Right ventricle myocardium inferior (tissue), 1 donor: ENCODE measurements at places on chromosomes 2 and 18.

- no peak for DNase-seq
Measured at GRCh38 chr2:61855318-61855613, 1.4 kb upstream of the FAM161A start.

DNA sequence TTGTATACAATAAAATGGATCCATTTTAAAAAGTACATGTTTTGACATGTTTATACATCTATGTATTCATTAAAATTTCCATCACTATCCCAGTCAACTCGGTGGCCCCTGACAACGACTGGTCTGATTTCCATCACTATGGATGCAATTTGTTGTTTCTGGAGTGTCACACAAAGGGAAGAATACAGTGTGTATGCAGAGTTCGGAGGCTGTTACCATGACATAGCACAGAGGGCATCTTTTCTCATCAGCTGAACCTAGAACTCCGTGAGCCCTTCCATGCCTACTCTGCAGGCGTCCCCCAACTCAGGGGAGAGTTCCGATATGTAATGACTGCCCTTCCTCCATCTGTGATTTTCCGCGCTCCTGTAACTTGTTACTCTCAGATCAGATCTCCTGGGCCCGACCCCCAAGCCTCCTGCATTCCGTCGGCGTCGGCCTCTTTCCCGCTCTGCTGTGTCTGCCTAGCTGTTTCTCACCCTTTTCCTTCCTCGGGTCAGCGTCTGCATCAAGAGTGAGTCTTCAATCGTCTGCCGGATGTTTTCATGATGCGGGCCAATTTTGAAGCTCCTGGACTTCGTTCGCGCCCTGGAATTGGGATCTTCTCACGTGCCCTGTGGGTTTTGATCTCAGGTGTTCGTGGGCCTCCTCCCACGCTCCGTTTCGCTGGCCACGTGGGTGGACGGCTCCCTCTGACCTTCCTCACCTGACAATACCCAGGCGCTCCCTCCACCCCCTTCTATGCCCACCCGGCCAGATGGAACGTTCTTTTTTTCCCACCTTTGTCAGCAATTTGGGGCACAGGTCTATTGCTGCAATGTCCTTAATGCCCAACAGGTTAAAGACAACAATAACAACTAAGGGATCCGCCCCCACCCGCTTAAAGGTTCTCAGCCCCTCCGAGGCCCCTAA lies 161.0 kb downstream of the TWIST2 start:
- DNase-seq = peak; percentile 33

GRCh38 chr2:217849154-217849975 lies 153.4 kb downstream of the TNS1 start:
- DNase-seq = peak; percentile 4

GRCh38 chr18:45060102-45060501 lies 379.4 kb downstream of the SETBP1 start:
- no peak for DNase-seq

- no peak for DNase-seq
Measured at GRCh38 chr2:230944123-230944653, 19.1 kb upstream of the GPR55 start.

DNA sequence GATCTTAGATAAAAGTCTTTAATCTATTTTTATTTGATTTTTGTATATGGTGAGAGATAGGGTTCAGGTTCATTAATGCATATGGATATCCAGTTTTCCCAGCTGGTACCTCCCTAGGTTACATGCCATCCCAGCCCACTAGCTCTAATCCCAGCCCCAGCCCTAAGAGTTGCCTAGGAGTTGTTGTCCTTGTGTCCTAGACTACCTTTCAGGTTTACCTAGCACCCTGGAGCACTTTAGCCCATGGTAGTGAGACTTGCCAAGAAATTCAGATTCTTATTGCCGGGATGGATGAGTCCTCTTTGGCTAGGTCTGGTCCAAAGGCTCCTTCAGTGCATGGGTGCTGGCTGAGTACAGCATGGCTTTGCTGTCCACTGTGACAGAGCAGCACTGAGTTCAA lies 40.5 kb downstream of the ZNF638 start:
- DNase-seq = no peak

- no peak for DNase-seq
Measured at GRCh38 chr2:207123335-207123744, 42.4 kb downstream of the KLF7 start.

GRCh38 chr18:36217348-36217747 lies 30.1 kb downstream of the MOCOS start:
- no peak for DNase-seq

GRCh38 chr18:46268671-46269070 lies 164.5 kb downstream of the HAUS1 start:
- DNase-seq = no peak

GRCh38 chr2:4020153-4020552 lies 316.8 kb downstream of the DCDC2C start:
- no peak for DNase-seq

GRCh38 chr2:7517088-7517487 lies 599.9 kb downstream of the RNF144A start:
- DNase-seq = no peak

DNA sequence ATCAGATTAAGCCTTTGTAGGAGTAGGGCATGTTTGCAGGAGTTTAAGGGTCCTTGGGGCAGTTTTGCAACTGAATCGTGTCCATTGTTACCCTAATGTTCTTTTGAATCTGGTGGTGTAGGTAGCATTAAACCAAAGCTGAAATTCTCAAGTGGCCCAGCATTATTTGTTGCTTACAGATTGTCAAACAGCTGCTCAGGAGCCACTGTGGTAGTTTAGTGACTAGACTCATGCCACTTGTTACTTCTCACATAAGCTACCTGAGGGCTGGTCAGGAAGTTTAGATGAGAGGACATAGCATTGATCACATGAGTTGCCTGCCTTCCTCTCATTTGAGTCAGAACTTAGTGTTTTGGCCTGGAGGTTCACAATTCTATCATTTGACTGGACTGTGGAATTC lies 157.6 kb downstream of the HAUS1 start:
- no peak for DNase-seq

GRCh38 chr2:84906108-84906899 lies 848 bp downstream of the TMSB10 start:
- peak; percentile 85 for DNase-seq

GRCh38 chr2:108634576-108635160 lies 84.6 kb upstream of the RANBP2 start:
- no peak for DNase-seq

DNA sequence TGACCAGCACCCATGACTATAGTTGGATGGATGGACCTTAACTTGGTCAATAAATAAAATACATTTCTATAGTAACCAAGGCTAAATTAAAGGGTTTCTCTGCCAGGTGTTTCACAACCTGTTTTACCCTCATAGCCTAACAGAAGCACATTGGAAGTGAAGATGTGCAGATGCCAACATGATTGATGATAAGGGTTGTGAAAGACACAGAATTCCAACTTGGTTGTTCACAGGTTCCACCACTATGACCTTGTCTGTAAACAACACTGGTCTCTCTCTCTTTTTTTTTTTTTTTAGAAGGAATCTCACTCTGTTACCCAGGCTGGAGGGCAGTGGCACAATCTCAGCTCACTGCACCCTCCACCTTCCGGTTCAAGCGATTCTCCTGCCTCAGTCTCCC lies 37.5 kb upstream of the PTH2R start:
- no peak for DNase-seq

- DNase-seq = no peak
Measured at GRCh38 chr2:105977212-105977611, 216.9 kb downstream of the UXS1 start.

DNA sequence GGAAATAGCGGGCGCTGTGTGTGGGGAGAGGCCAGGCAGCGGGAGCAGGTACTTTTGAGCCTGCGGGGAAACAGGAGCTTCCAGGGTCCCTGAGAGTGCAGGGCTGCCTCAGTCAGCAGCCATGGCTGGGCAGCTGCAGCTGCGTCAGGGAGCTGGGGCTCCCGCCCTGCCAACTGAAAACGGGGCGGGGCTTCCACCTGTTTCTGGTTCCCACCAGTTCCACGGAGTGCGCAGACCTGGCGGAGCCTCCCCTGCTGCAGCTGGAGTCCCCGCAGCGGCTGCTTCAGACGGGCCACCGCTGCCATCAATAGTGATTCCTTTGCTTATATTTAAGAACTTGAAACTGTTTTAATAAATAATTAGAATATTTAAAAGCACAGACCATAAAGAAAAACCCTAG lies 30.6 kb upstream of the RPRM start:
- no peak for DNase-seq

DNA sequence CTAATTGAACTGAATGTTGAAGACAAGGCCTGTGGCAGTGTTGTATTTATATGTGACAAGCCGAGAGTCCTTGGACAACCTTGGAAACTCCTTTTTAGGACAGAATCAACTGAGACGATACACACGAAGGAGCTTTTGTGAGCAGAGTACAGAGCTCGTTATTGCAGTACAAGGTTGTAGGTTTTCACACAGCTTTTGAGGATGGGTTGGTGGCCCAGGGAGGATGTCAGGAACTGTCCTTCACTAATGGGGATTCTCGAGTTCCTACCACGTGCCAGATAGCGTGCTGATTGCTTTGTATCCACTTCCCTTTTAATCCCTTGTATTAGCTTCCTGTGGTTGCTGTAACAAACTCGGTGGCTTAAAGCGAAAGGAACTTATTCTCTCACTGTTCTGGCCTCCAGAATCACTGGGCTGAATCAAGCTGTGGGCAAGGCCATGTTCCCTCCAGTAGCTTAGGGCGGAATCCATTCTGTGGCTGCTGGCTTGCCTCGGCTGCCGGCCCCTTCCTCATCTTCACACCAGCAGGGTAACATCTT lies 20.2 kb downstream of the INPP4A start:
- no peak for DNase-seq

- DNase-seq = no peak
Measured at GRCh38 chr2:41496908-41497307, 550.9 kb upstream of the PKDCC start.

- DNase-seq = no peak
Measured at GRCh38 chr2:180991820-180992219, 11.4 kb downstream of the UBE2E3 start.

- no peak for DNase-seq
Measured at GRCh38 chr2:196431957-196432356, 207.6 kb upstream of the CCDC150 start.

GRCh38 chr18:68060871-68061270 lies 544.4 kb upstream of the DSEL start:
- DNase-seq = no peak

DNA sequence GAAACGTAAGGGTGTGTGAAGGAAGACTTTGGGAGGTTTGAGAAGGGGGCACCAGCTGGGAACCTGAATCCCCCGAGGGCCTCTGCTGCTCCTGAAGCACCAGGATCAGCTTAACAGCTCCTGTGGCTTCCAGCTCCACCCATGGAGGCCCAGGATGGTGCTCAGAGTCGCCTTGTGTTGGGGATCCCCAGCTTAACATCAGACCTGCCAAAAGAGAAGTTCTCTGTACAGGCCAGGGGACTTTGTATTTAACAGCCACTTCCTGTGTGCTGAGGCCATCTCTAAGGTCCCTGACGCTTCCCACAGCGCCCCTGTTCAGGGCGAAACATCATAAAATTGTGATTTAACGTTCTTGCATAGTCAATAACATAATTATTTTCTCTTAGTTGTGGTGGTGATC lies 77.5 kb downstream of the NCK2 start:
- no peak for DNase-seq

- DNase-seq = no peak
Measured at GRCh38 chr2:124774781-124775180, 749.7 kb downstream of the CNTNAP5 start.

DNA sequence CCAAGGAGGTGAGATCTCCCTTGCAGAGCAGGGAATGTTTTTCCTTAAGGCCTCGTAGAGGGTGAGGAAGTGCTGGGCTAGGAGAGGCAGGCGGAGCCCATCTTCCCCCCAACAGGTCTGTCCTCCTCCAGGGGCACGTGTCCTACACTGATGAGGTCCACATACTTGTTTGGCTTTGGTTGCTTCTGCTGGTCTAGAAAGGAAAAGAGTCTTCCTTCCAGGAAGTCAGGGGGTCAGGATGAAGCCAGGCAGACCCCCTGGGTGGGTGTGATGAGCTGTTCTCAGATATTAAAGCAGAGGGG lies 6.0 kb downstream of the SH3BP4 start:
- no peak for DNase-seq

GRCh38 chr2:14475994-14476393 lies 156.5 kb upstream of the LRATD1 start:
- DNase-seq = no peak

GRCh38 chr2:217249121-217250012 lies 389.5 kb upstream of the TNP1 start:
- DNase-seq = no peak

DNA sequence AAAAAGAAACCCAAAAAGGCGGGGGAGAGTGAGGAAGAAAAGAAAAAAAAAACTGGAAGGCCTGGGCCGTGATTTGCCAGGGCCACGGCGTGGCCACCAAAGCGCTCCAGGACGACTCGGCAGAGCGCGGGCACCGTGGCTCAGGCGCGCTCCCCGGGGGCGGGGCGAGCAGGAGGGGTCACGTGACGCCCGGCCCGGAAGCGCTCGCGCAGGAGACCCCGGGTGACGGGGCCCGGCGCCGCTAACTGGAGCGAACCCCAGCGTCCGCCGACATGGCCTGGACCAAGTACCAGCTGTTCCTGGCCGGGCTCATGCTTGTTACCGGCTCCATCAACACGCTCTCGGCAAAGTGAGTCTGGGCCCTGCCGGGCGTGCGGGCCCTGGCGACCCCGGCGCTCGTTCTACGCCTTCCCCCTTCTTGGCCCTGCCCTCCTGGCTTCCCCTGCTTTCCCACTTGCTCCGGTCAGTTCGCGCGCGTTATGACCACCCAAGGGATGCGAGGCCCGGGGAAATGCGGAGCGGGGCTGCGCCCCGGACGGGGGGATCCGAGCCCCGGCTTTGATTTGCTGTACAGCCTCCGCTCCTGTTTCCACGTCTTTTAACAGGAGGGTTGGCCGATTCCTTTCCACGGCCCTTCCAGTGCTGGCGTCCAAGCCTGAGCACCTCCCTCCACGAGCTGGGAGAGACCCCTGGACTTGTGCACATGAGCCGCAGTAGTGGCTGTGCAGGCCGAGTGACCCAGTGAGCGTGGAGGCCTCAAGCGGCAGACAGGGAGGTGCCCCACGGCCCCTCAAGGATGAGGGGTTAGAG lies at the start of gene SLC35F6:
Gene SLC35F6, plus strand, starts transcription at position 207 of the 810 bp plus-strand sequence. Its CDS starts 66 bp downstream, at position 273.
- peak; percentile 95 for DNase-seq

GRCh38 chr18:77896586-77897252 lies 647.1 kb downstream of the GALR1 start:
- DNase-seq = no peak

GRCh38 chr2:81984969-81985637 lies 1680.6 kb upstream of the LRRTM1 start:
- DNase-seq = peak; percentile 59

DNA sequence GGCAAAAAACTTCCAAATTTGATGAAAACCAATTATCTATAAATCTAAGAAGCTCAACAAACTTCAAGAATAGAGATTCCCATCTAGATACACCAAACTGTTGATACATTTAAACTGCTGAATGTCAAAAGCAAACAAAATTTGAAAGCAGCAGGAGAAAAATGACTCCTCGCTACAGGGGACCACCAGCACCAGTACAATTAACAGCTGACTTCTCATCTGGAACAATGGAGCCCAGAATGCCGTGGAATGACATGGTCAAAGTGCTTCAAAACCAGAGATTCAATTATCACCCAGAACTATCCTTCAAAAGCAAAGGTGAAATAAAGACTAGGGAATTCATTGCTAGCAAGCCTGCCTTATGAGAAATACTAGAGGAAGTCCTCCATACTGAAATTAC lies 11.6 kb downstream of the SRSF7 start:
- DNase-seq = no peak
